Bone marrow (tissue), 2 donors: ENCODE measurements at places on chromosomes 7 and 10.

DNA sequence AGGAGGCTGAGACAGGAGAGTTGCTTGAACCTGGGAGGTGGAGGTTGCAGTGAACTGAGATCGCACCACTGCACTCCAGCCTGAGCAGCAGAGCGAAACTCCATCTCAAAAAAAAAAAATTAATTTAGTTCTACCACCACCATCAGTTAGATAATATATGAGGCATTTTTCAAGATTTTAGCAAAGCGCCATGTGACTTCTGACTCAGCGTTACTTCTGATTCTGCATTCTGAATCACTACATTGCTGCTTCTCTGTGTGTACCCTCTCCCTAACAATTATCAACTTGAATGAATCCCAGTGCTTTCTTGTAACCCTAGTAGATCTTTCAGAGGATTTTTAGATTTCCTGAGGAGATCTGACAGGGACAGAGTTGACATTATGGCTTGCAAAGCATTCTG is 176.8 kb upstream of the SORCS1 start:
- DNase-seq: no peak

DNA sequence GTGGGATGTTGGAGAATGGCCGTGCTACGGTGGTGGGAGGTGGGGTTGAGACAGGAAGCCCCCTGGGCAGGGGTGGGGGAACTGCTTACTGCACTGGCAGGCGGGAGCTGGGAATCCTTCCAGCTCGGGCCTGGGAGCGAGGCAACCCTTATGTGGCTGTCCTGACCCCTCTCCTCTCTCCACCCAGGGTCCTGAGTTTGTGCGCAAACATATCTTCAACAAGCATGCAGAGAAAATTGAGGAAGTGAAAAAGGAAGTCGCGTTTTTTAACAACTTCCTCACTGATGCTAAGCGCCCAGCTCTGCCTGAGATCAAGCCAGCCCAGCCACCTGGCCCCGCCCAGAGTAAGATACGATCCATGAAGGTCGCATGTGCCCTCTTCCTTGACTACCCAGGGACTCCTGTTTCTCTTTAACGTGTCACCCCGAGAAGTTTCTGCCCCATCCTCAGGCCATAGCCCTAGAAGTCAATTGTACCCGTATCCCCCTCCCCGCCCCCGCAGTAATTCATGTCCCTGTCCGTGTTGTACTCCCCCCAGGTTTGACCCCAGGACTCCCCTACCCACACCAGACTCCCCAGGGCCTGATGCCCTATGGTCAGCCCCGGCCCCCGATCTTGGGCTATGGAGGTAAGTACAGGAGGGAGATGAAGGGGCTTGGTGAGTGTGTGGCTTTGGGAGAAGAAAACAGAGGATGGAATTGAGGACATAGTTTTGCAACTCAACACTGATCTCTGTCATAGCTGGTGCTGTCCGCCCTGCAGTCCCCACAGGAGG is 1.8 kb downstream of the UFSP1 start:
- DNase-seq: peak; percentile 46

DNA sequence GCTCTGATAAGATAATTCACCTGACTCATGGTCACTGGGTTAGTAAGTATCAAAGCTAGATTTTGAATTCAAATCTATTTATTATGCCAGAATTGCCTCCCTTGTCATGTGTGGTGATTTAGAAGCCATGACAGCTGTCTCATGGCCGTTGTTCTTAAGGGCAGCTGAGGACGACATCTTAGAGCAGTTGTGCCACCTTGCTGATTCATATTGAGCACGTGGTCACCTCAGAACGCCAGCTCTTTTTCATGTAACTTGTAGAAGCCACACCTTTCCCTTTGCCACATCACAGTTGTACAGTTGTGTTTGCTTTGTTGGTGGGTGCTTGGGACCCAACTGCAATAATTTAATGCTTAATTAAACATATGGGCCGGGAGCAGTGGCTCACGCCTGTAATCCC is 4.3 kb upstream of the PIK3AP1 start:
- DNase-seq: no peak

GRCh38 chr10:114822444-114823076 is 980 bp downstream of the FHIP2A start:
- DNase-seq: peak; percentile 74

DNA sequence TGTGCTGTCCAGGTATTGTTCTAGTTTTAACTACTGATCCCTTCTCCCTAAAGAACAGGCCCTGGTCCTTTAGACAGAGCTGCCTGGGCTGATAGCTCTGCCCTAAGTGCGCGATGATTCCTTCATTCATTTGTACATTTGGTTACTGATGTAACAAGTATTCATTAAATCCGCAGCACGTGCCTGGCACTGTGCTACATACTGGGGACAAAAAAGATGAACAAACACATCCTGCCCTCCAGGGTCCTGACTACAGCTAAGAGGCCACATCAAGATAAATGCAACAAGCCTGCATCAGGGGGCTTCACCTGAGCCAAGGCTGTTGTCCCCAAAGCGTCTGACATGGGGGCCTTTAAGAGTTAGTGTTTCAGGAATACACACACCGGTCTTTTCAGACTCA is 99.0 kb upstream of the PODXL start:
- DNase-seq: no peak

GRCh38 chr7:76267894-76268183 is 34.6 kb upstream of the HSPB1 start:
- DNase-seq: no peak

GRCh38 chr10:16853201-16853600 is 36.0 kb upstream of the RSU1 start:
- DNase-seq: no peak

- DNase-seq: no peak
Observed at GRCh38 chr10:124143721-124144120, 50.3 kb upstream of the CHST15 start.

DNA sequence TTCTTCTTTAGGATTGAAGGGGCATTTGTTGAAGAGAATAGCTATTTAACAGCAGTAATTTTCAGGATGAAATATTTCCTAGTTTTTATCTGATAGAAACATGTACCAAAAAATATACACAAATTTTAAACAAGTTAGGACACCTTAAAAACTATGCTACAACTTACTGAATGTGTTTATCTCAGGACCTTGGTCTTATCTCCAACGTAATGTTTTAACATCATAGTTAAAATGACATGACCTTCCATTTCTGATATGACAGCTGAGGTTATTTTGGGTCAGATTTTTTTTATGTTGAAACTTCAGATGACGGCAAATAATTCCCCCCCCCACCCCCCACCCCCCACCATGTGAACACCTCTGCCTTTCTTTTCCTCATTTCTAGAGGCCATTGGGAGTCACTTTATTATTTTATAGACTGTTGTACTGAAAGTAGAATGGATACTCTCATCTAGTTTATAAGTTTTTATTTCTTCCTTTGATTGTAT is 8.0 kb downstream of the MRLN start:
- DNase-seq: no peak
